ENCODE measurements at places on chromosomes 6 and 20. TPM values are rescaled to one million over a fixed set of nuclear protein-coding genes. Genes with fewer than 3 reads are reported as not detected.

Gene EYA2
- total RNA-seq: 0.14 TPM

Gene RAB22A
- total RNA-seq: 13.6 TPM

Gene PDSS2
- 9.1 TPM for total RNA-seq

Gene MUCL3
- not detected for total RNA-seq

Gene TGM3
- total RNA-seq: not detected

Gene KCNK16
- total RNA-seq: not detected

Gene CALHM6
- total RNA-seq: 2.3 TPM

Gene C6orf120
- 40.5 TPM for total RNA-seq
